CD4-positive, alpha-beta T cell treated with Interleukin-1 beta for 1 hour (primary cell): ENCODE measurements at places on chromosomes 11 and 22.

- DNase-seq = no peak
Observed at GRCh38 chr11:1499261-1499890, 12.8 kb upstream of the MOB2 start.

DNA sequence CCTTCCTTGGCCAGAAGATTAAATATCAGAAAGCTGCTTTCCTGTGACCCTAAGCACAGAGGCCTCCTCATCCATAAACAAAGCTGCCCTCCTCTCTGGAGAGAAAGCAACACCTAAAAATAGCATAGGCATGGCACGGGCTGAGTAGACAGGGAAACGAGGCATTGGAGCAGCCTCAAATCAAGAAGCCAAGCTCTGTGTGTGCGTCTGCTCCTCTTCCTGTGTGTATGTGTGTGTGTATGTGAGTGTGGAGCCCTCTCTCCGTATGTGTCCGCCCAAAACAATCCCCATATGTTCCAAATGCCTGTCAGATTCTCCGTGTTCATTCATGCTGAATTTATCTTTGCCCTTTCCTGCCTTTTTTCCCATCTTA lies 24.0 kb downstream of the KCNJ5 start:
- DNase-seq = no peak

DNA sequence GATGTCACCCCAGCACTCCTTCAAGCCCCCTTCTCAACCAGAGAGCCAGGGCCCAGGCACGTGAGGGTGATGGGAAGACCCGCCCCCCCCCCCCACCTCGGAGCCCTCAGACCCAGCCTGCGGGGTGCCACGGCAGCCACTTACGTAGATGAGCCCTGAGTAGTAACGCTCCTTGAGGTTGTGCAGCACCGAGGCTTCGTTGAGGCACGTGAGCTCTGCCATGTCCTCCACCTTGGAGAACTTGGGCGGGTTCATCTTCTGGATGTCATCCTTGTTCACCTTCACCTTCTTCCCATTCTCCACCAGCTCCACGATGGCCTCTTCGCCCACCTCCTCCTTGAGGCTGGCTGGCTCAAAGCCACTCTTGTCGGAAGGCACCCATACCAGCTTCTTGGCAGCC lies 39.0 kb downstream of the MYH9 start:
- no peak for DNase-seq

DNA sequence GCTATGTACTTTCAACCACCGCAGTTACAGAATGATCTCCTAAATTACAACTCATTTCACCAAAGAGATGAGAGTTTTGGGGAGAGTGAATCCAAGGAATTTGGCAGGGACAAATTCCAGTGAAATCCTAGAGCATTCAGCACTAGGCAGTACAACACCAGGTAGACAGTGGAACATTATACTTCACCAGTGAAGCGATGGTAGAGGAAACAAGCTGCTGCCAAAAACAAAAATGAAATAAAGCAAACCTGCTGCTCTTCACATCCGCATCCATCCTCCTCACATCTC lies 16.9 kb downstream of the SMCO4 start:
- no peak for DNase-seq

DNA sequence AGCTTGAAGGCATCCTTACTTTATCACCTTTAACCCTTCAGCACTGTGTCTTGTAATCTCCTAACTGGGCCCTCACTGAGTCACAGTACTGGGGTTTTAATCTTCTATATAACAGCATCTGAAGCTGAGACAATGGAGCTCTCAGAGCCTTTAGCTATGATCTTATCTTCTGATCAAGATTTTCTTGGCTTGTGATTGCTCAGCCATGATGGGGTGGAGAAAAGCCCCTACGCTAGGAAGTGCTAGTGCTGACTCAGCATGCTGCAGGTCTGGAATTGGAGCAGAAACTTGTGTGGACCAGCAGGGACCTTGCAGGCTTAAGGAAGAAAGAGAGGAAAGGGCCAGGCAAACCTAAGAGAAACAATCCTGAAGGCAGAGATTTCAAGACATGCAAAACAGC lies 71.7 kb upstream of the EED start:
- DNase-seq = no peak

GRCh38 chr11:74647404-74647803 lies 55.0 kb downstream of the POLD3 start:
- DNase-seq = no peak

GRCh38 chr22:32486656-32487390 lies 12.2 kb downstream of the FBXO7 start:
- no peak for DNase-seq

DNA sequence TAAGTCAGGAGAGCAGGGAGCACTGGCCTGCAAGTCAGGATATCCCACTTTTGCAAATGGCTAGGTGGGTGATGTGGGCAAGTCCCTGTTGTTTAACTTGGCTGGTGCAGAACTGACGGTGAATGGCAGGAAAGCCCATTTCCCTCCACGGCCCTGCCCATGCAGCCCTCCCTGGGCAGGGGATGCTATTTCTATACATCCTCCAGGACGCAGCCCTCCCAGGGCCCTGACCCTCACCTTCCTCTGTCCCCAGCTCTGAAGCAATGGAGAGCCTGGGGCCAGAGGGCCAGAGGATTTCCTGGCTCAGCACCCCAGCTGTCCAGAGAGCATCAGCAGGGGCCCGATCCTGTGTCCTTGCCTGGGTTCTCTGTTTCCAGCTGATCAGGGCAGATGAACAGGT lies 91.3 kb downstream of the TSPAN18 start:
- DNase-seq = no peak

- no peak for DNase-seq
Observed at GRCh38 chr11:95559899-95560298, 229.7 kb downstream of the FAM76B start.

- no peak for DNase-seq
Observed at GRCh38 chr11:125903711-125904659, at the start of gene DDX25. Gene DDX25 (plus strand): TSS chr11:125904508. CDS start chr11:125904518, 10 bp downstream.

DNA sequence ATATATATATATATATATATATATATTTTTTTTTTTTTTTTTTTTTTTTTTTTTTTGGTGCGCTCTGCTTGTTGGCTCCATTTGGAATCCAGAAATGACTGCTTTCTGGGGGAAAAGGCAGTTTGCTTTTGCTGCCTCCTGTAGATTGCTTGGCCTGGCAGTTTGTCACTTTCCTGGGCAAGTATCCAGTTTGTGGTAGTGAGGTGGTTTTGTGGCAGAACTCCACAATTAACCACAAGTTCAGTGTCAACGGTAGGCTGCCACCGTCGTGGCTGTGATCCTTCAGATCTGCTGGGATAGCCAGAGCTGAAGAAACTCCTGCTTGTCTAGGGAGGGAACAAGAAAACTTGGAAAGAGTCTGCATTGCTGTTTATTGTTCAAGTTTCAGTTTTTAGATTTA lies 5.0 kb upstream of the PDE3B start:
- no peak for DNase-seq
